CD8-positive, alpha-beta memory T cell (primary cell): ENCODE measurements at places on chromosomes 3 and 15. TPM values are rescaled to one million over a fixed set of nuclear protein-coding genes. Genes with fewer than 3 reads are reported as not detected.

- H3K36me3 ChIP-seq: peaks cover 17% of the 10 kb centered on the region
- peak overlapping the region; percentile 99 for H3K27ac ChIP-seq
- peaks cover 38% of the 10 kb centered on the region for H3K4me1 ChIP-seq
- H3K4me3 ChIP-seq: peak overlapping the region; percentile 95
Observed at GRCh38 chr3:49019941-49020329, 1.6 kb upstream of the DALRD3 start.

DNA sequence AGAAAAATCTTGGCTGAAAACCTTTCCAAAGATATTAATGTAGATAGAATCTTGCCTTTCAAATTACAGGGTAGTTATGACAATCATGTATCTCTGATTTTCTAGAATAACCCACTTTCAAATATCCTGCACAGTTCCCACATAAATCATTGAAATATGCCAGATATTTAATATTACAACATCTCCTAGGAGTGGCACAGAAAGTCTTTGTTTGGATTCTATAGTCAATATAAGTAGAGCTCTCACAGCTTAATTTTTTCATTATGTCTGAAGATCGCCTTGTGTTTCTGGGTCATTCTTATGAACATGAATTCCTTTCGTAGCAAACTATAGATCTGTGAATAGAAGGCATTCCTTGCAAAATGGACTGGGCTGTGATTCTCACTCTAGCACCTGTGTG, 5.0 kb downstream of the RARB start:
- no peak for DNase-seq
- H3K4me1 ChIP-seq: no peaks in the 10 kb centered on the region
- peaks cover 4% of the 10 kb centered on the region for H3K27me3 ChIP-seq
- H3K4me3 ChIP-seq: no peak overlapping the region
- no peak overlapping the region for H3K27ac ChIP-seq
- no peaks in the 10 kb centered on the region for H3K36me3 ChIP-seq

Gene POU1F1
- not detected for polyA plus RNA-seq

GRCh38 chr3:29281344-29282241, 722 bp downstream of the RBMS3 start:
- H3K4me1 ChIP-seq: no peaks in the 10 kb centered on the region
- no peaks in the 10 kb centered on the region for H3K27me3 ChIP-seq
- no peaks in the 10 kb centered on the region for H3K36me3 ChIP-seq
- no peak overlapping the region for H3K27ac ChIP-seq
- DNase-seq: no peak

DNA sequence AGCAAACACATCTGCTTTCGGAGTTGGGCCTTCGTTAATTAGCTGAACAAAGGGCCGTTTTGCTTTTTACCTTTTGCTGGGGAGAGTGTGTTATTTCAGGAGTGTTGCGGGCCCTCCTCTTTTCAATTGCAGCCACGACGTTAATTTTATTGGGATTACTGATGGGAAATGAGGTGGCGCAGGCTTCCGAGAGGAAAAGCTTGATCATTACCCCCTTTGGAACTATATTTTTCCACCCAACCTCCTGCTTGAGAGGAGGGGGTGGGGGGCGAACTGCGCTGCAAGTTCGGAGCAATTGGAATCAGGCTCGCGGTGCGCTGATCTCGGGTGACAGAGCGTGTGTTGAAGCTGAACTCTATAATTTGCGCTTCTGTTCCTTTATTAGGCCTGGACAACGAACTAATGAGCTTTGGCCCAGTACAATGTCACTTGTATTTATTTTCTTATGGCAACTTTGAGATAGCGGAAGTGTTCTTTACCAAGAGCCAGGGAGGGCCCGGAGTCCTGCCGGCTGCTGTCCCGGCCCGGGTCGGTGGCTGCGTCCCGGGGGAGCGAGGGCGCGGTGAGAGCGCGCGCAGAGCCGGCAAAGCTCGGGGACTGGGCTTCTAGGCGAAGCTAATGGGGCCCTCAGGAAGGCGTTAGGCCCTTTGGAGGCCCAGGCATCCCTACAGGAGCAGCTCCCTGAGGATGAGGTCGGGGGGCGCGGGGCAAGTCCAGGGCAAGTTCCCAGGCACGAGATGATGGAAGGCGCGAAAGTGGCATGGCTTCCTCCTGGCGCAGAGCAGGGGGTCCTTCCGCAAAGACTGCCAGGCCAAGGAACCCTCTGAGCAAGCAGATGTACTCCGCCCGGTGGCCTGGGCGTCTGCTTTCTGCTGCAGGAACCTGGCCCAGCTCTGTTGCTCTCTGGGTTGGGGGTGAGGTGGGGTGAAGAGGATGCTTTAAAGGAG, 12.9 kb downstream of the NR2F2 start:
- H3K27me3 ChIP-seq: peaks cover 49% of the 10 kb centered on the region
- H3K36me3 ChIP-seq: no peaks in the 10 kb centered on the region
- no peak overlapping the region for H3K4me3 ChIP-seq
